CD4-positive, alpha-beta T cell treated with Interleukin-6 at 100 ng/mL for 8 hours (primary cell): ENCODE measurements at places on chromosomes 5 and 9.

GRCh38 chr5:7094626-7095025 is 301.3 kb upstream of the ADCY2 start:
- DNase-seq, result no peak

DNA sequence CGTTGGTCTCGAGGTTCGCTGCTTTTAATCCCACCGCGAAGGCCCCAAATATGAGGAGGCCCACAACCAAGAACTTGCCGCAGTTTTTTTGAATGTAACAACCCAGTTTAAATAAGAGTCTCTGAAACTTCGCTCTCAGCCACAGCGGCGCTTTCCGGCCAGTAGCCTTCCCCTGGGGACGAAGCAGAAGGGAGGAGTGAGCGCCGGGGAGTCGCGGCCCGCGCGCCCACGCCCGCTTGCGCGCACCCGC is 10.4 kb downstream of the PTCH1 start:
- DNase-seq, result no peak

- no peak for DNase-seq
Observed at GRCh38 chr5:150112201-150113046, 26.1 kb upstream of the CSF1R start.

- no peak for DNase-seq
Observed at GRCh38 chr5:50476549-50476948, 35.5 kb upstream of the EMB start.

- DNase-seq, result no peak
Observed at GRCh38 chr5:169554251-169554650, 29.3 kb upstream of the SPDL1 start.
